ENCODE measurements at places on chromosomes 4 and X. TPM values are rescaled to one million over a fixed set of nuclear protein-coding genes. Genes with fewer than 3 reads are reported as not detected.

TRIM61 gene
- total RNA-seq, result not detected

GRCh38 chr4:39259571-39260330 lies 77.4 kb downstream of the WDR19 start:
- no peaks in the 10 kb centered on the region for H3K27me3 ChIP-seq
- H3K36me3 ChIP-seq, result no peaks in the 10 kb centered on the region
- no peak overlapping the region for H3K27ac ChIP-seq

DNA sequence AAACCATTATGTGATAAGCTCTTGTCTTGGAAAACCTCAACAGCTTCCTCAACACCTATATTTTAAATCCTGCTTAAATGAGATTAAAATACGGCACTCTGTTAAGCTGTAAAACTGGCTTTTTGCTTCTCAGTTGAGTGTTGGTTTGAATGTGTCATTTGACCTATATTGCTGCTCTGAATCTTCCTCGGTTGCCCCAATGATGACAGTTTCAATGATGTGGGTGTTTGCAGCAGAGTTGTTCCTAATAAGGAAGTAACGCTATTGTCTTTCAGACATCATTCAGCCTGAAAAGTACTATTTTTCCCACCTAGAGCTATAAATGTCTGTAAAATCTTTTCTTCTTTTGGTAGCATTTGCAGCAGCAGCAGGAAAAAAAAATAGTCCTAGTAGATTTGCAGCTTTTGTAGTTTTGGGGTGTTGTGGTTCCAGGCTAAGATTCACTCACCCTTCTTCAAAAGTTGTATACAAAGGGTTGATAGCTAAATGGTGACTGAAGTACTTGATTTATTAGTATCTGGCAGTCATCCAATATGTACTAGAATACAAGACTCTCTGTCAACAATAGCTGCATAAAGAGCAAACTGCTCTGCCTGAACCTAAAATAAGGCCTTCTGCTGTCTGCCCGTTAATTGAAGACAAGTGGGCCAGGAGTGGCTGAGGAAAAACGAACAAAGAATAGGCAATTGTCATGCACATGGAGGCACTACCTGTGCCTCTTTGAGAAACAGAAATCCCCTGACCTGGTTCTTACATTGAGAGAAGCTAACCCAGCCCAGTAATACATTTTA lies 333.1 kb downstream of the IL1RAPL1 start:
- no peak overlapping the region for H3K27ac ChIP-seq
- H3K4me3 ChIP-seq, result no peak overlapping the region
- no peaks in the 10 kb centered on the region for H3K4me1 ChIP-seq
- DNase-seq, result no peak

DNA sequence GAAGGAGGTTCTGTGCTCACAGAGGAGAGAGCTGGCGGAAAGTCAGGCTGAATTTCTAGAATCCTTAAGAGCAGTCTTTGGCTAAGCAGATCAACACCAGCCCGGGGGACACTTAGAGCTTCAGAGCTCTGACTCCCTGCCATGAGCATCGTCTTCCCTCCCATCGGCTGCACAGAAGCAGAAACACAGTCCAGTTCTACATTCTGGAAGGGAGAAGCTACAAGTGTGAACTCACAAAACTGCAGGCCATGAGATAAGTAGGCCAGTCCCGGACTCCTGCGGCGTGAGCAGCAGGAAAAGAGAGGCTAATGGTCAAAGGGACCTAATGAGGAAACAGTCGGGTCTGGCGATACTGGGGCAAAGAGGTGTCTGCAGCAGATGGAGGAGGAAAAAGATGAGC lies 211.5 kb downstream of the DHX15 start:
- no peaks in the 10 kb centered on the region for H3K36me3 ChIP-seq

- H3K27me3 ChIP-seq, result no peaks in the 10 kb centered on the region
- H3K27ac ChIP-seq, result no peak overlapping the region
- no peaks in the 10 kb centered on the region for H3K36me3 ChIP-seq
- no peak for DNase-seq
These were observed 50.3 kb downstream of the CASP3 start for GRCh38 chr4:184598753-184599491.

DNA sequence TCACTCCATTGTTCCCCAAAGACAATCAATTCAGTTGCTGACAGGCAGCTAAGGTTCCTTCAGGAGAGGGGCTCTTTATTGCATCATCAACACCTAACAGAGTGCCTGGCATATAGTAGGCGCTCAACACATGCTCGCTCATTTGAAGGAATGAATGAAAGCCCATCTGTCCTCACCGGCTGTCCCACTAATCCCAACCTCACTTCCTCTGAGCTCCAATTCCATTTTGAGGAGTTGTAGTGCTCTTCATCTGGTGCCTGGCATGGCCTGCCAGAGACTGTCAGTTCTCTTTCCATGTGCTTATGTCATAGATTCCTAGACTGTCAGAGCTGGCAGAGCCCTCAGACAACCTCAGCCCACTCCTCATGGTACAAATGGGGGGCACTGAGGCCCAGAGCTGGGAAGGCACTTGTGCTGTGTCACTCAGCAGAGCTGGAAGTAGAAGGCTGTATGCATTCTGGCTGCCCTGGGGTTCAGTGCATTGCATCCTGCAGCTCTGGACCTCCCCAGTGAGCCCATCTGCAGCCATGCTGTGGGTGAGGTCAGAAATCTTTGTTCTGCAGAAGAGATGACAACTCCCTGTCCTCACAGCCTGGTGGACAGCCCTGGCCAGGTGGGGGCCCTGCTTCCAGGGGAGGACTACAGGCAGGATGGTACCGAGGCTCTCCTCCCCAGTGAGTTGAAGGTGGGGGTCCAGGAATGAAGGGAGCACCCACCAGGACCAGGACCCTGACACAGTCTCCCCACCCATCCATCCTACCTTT lies 134.9 kb upstream of the PJA1 start:
- no peak overlapping the region for H3K4me3 ChIP-seq
- no peaks in the 10 kb centered on the region for H3K27me3 ChIP-seq
- H3K27ac ChIP-seq, result no peak overlapping the region

DNA sequence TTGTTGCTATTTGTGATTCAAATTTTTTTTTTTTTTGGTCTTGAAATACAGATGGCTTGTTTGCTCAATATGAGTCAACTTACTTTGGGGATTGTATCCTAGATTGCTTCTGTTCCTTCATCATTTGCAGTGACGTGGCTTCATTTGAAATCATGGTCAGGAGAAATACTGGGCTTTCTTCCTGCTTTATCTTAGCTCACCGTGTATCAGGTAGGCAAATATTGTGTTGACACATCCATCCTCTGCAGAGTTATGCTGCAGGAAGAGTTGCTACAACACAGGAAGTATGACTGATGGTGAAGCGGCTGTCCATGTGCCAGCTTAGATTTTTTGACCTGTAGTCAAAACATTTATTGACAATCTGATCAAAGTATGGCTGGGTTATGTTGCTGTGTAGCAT lies 232.2 kb downstream of the C4orf33 start:
- H3K4me3 ChIP-seq, result no peak overlapping the region
- H3K27ac ChIP-seq, result no peak overlapping the region
- H3K36me3 ChIP-seq, result no peaks in the 10 kb centered on the region
- H3K4me1 ChIP-seq, result no peaks in the 10 kb centered on the region

DNA sequence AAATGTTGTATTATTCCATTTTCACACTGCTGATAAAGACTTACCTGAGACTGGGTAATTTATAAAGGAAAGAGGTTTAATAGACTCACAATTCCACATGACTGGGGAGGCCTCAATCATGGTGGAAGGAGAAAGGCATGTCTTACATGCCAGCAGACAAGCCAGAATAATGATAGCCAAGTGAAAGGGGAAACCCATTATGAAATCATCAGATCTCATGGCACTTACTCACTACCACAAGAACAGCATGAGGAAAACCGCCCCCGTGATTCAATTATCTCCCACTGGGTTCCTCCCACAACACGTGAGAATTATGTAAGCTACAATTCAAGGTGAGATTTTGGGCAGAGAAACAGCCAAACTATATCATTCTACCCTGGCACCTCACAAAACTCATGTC lies 2535.1 kb downstream of the ARAP2 start:
- no peaks in the 10 kb centered on the region for H3K27me3 ChIP-seq
- H3K4me1 ChIP-seq, result no peaks in the 10 kb centered on the region
- H3K27ac ChIP-seq, result no peak overlapping the region
- DNase-seq, result no peak
- H3K36me3 ChIP-seq, result no peaks in the 10 kb centered on the region

TLR8 gene
- 0.26 TPM for total RNA-seq

DNA sequence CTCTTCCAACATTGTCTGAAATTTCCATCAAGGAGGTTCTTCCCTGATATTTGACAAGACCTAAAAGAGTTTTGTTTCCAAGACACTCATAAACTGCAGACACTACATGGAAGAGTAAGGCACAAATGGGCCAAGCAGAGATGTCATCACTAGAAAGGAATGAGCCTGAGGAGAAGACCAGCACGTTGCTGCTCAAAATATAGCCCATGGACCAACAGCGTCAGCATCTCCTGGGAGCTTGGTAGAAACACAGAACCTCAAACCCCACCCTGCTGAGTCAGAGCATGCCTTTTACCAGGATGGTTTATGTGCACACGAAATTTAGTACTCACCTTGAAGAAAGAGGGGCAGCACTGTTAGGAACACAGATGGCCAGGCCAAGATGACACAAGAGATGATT lies 128.7 kb upstream of the MID1 start:
- H3K4me1 ChIP-seq, result no peaks in the 10 kb centered on the region
- H3K27ac ChIP-seq, result no peak overlapping the region
- H3K4me3 ChIP-seq, result no peak overlapping the region
- no peaks in the 10 kb centered on the region for H3K27me3 ChIP-seq
- no peak for DNase-seq
- no peaks in the 10 kb centered on the region for H3K36me3 ChIP-seq

GRCh38 chr4:48033825-48034413 lies 17.3 kb downstream of the NIPAL1 start:
- peak; percentile 52 for DNase-seq
- H3K27ac ChIP-seq, result no peak overlapping the region
- no peak overlapping the region for H3K4me3 ChIP-seq
- H3K4me1 ChIP-seq, result peaks cover 23% of the 10 kb centered on the region

FHDC1 gene
- total RNA-seq, result 0.99 TPM

SPCS3 gene
- 87.2 TPM for total RNA-seq

DNA sequence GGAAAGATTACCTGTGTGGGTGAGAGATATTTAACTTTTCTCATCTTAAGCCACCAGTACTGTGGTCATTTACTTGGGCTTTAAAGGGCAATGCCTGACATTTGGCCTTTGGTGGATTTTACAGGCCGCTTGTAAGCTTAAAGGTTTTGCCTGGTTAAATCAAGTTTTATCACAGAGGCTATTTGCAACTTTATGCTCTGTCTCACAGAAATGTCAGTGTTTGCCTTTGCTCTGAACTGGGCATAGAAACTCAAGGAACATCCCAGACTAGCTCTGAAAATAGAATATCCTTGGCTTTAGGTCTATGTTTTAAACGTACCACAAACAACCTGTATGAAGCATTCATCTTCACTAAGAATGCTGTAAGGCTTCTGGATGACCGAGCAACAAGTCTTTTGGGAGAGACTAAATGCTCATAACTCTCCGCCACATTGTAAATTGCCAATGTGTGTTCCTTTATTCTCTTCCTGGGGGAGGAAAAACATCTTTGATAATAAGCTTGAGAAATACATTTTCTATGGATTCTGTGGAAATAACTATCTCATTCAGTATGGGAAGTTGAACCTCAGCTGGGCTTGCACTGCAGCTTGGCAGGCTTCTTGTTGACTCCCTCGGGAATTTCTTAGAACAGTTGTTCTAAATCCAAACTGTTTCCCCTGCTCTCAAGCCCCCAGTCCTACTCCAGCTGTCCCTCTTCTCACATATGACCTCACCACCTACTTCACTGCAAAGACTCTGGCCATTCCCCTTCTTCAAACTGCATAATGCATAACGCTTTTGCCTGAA lies 105.8 kb upstream of the WDR44 start:
- H3K36me3 ChIP-seq, result no peaks in the 10 kb centered on the region
- no peaks in the 10 kb centered on the region for H3K27me3 ChIP-seq
- H3K27ac ChIP-seq, result no peak overlapping the region
- no peaks in the 10 kb centered on the region for H3K4me1 ChIP-seq
- H3K4me3 ChIP-seq, result no peak overlapping the region

- H3K27ac ChIP-seq, result no peak overlapping the region
- DNase-seq, result no peak
- H3K36me3 ChIP-seq, result no peaks in the 10 kb centered on the region
- no peak overlapping the region for H3K4me3 ChIP-seq
- H3K4me1 ChIP-seq, result peaks cover 14% of the 10 kb centered on the region
These were observed 3.8 kb downstream of the ADH1B start for GRCh38 chr4:99317354-99317753.

DNA sequence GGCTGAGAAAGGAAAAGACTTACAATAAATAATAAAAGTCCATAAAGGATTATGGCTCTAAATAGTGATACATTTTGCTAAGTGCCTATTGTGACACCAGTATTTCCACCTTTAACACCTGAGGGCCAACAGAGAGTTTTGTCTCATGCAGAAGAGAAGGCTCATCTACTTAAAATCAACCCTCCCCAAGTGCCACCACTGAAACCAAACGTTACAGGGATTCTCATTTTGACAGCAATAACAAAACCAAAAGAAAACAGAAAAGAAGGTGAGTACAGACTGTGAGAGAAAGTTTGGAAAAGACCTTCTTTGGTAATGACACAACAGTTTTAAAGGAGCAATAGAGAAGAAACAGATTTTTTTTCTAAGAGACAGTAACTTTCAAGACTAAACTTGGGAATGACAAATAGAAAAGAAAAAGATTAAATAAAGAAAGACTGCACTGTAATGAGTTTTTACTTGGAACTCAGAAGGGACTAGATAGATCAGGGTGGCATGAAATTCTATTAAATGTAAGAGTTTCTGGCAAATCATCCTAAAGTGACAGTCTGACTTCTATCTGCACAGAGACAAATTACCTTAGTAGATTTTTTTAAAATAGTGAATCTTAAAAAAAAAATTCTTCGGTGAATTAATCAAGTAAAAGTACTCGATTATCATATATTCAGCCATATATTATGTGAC lies 109.7 kb downstream of the ZNF827 start:
- no peaks in the 10 kb centered on the region for H3K27me3 ChIP-seq
- no peak overlapping the region for H3K27ac ChIP-seq
- no peaks in the 10 kb centered on the region for H3K36me3 ChIP-seq
- no peak for DNase-seq
- no peaks in the 10 kb centered on the region for H3K4me1 ChIP-seq

TFE3 gene
- 71.9 TPM for total RNA-seq

DNA sequence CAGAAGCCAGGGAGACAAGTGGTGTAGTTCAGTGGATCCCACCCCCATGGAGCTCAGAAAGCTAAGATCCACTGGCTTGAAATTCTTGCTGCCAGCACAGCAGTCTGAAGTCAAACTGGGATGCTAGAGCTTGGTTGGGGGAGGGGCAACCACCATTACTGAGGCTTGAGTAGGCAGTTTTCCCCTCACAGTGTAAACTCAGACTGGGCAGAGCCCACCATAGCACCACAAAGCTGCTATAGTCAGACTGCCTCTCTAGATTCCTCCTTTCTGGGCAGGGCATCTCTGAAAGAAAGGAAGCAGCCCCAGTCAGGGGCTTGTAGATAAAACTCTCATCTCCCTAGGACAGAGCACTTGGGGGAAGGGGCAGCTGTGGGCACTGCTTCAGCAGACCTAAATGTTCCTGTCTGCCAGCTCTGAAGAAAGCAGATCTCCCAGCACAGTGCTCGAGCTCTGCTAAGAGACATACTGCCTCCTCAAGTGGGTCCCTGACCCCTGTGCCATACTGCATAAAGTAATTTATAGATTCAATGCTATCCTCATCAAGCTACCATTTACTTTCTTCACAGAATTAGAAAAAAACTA lies 163.2 kb downstream of the HHIP start:
- no peak overlapping the region for H3K4me3 ChIP-seq
- no peak for DNase-seq
- no peaks in the 10 kb centered on the region for H3K27me3 ChIP-seq
- no peaks in the 10 kb centered on the region for H3K36me3 ChIP-seq
- H3K4me1 ChIP-seq, result no peaks in the 10 kb centered on the region
